ENCODE measurements at places on chromosomes 12 and 14. TPM values are rescaled to one million over a fixed set of nuclear protein-coding genes. Genes with fewer than 3 reads are reported as not detected.

Gene GALNT8
- 0.46 TPM for total RNA-seq

Gene MAGOHB
- 12.1 TPM for total RNA-seq

Gene DENND5B
- 0.16 TPM for total RNA-seq

Gene LYZ
- 37.7 TPM for total RNA-seq

Gene OR10G3
- not detected for total RNA-seq

Gene SLC6A15
- total RNA-seq = not detected

Gene AQP5
- total RNA-seq = not detected

- H3K4me3 ChIP-seq = no peak overlapping the region
- no peaks in the 10 kb centered on the region for H3K36me3 ChIP-seq
- H3K4me1 ChIP-seq = no peaks in the 10 kb centered on the region
- no peaks in the 10 kb centered on the region for H3K27me3 ChIP-seq
Measured at GRCh38 chr14:90511252-90511651, 114.4 kb downstream of the CALM1 start.

GRCh38 chr12:129870796-129871195 lies 33.0 kb downstream of the TMEM132D start:
- H3K4me1 ChIP-seq = no peaks in the 10 kb centered on the region
- no peak for DNase-seq
- H3K4me3 ChIP-seq = no peak overlapping the region
- no peaks in the 10 kb centered on the region for H3K27me3 ChIP-seq
- H3K36me3 ChIP-seq = no peaks in the 10 kb centered on the region

GRCh38 chr12:106288494-106289195 lies 13.9 kb upstream of the TCP11L2 start:
- no peak for DNase-seq
- no peaks in the 10 kb centered on the region for H3K36me3 ChIP-seq
- no peaks in the 10 kb centered on the region for H3K27me3 ChIP-seq
- H3K27ac ChIP-seq = no peak overlapping the region
- no peak overlapping the region for H3K4me3 ChIP-seq
- H3K4me1 ChIP-seq = no peaks in the 10 kb centered on the region

GRCh38 chr12:31651893-31652521 lies 7.5 kb upstream of the ETFBKMT start:
- no peak overlapping the region for H3K4me3 ChIP-seq
- H3K27ac ChIP-seq = no peak overlapping the region
- H3K36me3 ChIP-seq = no peaks in the 10 kb centered on the region
- DNase-seq = no peak
- peaks cover 7% of the 10 kb centered on the region for H3K4me1 ChIP-seq

GRCh38 chr12:56565510-56566101 lies 44.0 kb downstream of the RBMS2 start:
- no peaks in the 10 kb centered on the region for H3K27me3 ChIP-seq
- H3K4me3 ChIP-seq = peak overlapping the region; percentile 38
- H3K36me3 ChIP-seq = no peaks in the 10 kb centered on the region
- H3K27ac ChIP-seq = peak overlapping the region; percentile 33

DNA sequence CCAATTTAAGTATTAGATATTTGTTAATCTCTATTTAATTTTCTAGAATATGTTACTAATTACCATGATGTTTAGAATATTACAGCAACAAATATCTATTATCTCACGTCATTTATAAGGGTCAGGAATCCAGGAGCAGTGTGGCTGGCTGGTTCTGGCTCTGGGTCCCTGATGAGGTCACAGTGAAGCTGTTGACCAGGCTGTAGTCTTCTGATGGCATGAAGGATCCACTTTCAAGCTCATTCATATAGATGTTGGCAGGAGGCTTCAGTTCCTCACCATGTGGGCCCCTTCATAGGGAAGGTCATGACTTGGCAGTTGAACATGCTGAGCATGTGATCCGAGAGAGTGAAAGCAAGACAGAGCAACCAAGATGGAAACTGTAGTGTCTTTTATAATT lies 375.6 kb downstream of the ATP23 start:
- no peak for DNase-seq
- H3K36me3 ChIP-seq = no peaks in the 10 kb centered on the region
- no peak overlapping the region for H3K4me3 ChIP-seq
- H3K4me1 ChIP-seq = no peaks in the 10 kb centered on the region

DNA sequence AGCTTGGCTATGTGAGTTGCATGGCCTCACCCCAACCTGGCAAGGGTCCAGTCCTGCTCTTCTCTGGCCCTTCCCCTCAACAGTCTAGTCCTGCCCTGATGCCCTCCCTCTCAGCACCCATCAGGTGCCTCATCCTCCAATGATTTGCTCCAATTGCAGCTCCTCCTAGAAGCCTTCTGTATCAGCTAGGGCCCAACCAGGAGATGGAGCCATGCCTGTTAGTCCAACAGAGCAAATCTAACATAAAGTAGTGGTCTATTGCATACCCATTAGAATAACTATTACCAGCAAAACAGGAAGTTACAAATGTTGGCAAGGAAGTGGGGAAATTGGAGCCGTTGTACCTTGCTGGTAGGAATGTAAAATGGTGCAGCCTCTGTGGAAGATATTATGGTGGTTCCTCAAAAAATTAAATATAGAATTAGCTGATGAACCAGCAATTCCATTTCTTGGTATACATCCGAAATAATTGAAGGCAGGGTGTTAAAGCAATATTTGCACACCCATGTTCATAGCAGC lies 163.5 kb downstream of the VRK1 start:
- H3K36me3 ChIP-seq = no peaks in the 10 kb centered on the region
- DNase-seq = no peak
- peaks cover 39% of the 10 kb centered on the region for H3K4me1 ChIP-seq
- H3K27ac ChIP-seq = no peak overlapping the region

DNA sequence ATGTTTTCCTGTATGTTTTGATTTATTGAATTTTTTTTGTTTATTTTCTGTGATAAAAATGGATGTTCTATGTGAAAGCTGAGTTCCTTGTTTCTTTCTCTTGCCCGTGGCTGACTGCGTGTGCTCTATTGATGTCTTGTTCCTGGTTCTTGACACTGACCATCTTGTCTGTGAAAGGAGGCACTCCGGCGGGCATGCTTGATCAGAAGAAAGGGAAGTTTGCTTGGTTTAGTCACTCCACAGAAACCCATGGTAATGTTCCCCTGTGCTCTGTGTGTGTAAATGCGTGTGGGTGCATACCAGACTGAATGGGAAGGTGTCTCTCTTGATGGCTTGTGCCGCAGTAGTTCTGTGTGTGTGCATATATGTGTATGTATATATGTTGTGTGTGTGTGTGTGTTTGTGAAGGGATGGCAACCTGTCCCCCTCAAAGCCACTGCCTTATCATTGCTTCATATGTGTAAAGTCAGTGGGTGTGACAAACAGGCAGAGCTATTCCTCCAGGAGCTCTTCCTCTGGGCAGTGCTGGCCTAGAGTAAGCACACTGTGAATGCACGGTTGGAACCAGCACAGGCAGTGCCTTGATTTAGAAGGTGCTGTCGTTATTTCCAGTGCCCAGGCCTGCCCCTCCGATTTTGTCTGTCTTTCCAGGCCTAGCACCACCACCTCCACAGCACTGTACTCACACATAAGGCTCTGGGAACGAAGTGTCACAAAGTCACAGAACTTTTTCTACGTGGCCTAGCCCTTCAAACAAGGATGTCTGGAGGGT lies 247.3 kb upstream of the FKBP4 start:
- no peak overlapping the region for H3K4me3 ChIP-seq
- no peaks in the 10 kb centered on the region for H3K27me3 ChIP-seq
- H3K36me3 ChIP-seq = no peaks in the 10 kb centered on the region
- no peaks in the 10 kb centered on the region for H3K4me1 ChIP-seq

GRCh38 chr12:66144791-66145754 lies 14.5 kb upstream of the LLPH start:
- no peaks in the 10 kb centered on the region for H3K27me3 ChIP-seq
- peaks cover 11% of the 10 kb centered on the region for H3K36me3 ChIP-seq
- no peak overlapping the region for H3K27ac ChIP-seq
- no peak overlapping the region for H3K4me3 ChIP-seq
- H3K4me1 ChIP-seq = no peaks in the 10 kb centered on the region
- no peak for DNase-seq

DNA sequence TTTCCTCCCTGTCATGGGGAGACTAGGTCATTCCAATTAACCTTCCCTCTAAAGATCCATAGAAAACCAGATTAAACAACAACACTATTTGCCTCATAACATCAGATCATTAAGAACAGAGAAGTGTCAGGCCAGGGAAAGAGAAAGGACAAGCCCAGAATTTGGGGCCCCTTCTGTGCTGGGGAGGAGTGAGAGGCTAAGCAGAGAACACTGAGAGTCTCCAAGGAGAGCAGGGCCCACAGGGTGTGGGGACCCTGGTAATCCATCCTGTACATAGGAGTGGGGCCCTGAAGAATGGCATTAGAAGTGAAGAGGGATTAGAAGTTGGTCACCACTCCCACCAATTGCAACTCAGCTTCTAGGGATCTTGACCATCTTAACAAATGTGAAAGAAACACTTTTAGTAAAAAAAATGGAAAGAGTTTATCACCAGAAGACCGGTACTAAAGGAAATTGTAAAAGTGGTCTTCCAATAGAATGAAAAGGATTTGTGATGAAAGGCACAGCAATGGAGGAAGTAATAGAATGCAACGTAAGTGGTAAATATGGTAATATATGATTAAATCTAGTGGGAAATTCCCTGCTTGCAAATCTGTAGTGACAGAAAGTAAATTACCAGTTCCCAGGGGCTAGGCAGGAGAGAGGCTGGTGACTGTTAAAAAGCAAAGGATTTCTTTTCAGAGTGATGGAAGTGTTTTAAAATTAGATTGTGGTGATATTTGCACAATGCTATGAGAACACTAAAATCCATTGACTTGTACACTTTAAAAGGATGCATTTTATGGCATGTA lies 14.0 kb upstream of the TMTC1 start:
- DNase-seq = no peak
- no peaks in the 10 kb centered on the region for H3K27me3 ChIP-seq
- H3K4me1 ChIP-seq = no peaks in the 10 kb centered on the region

DNA sequence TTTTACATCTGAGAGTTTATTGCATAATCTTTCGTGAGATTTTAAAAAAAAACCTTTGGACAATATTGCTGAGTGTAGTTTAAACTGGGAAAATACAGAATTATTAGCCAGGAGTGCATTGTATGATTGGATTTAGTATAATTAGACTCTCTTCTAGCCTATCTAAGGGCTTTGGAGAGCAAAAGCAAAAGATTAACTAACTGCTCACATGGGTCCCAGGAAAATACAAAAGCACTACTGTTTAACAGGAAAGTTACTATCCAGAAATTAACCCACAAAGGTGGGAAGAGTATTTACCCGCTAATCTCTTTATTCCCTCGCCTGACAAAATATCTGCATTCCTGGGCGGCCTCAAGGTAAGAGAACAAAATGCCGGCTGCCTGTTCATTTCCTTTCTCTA lies 309.5 kb downstream of the ATXN7L3B start:
- H3K36me3 ChIP-seq = no peaks in the 10 kb centered on the region
- H3K4me1 ChIP-seq = no peaks in the 10 kb centered on the region
- H3K27me3 ChIP-seq = no peaks in the 10 kb centered on the region
- no peak overlapping the region for H3K27ac ChIP-seq
- DNase-seq = no peak

- H3K36me3 ChIP-seq = no peaks in the 10 kb centered on the region
- H3K4me3 ChIP-seq = no peak overlapping the region
- no peaks in the 10 kb centered on the region for H3K27me3 ChIP-seq
Measured at GRCh38 chr14:73627151-73627558, 14.8 kb downstream of the ACOT6 start.

DNA sequence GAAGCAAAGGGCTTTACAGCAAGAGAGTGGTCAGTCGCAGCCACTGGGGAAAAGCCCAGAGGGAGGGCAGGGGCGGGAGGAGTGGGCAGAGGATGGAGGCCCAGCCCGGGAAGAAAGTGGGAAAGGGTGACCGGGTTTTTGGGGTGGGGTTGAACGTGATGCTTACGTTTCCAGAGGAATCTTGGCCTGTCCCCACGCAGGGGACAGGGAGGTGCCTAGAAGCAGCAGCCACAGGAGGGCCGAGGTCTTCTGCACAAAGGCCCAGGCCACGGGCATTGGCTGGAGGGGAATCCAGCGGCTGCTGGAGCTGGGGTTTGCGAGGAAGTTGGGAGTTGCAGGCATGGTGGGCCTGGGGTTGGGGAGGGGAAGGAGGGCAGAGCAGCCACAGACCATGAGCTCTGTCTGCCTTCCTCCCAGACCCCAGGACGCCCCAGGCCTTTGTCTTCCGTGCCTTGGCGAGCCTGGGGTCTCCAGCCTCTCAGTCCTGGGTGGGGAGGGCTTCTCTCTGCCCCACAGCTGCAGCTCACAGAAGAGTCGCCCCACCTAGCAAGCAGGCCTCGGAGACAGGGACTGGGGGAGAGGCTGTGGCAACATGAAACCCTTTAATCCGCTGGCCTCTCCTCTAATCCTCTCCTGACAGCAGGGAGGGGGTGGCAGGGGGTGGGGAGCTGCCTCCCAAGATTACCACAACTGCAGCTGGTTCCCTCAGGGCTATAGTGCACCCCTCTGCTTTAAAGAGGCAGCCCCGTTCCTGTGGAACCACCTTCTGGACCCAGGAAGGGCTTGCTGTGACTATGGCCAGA lies at the start of gene CACNA2D4:
TSS of gene CACNA2D4 (minus strand) at position 572 of the 803 bp plus-strand sequence. CDS start at position 393, 179 bp downstream.
- no peak within 1 kb of the TSS for H3K27ac ChIP-seq
- H3K36me3 ChIP-seq = no peaks in the 10 kb centered on the region
- H3K4me3 ChIP-seq = no peak within 1 kb of the TSS
- no peaks in the 10 kb centered on the region for H3K27me3 ChIP-seq
- H3K4me1 ChIP-seq = peaks cover 11% of the 10 kb centered on the region

GRCh38 chr12:81245907-81246570 lies 168.2 kb downstream of the ACSS3 start:
- no peak for DNase-seq
- no peaks in the 10 kb centered on the region for H3K27me3 ChIP-seq
- no peaks in the 10 kb centered on the region for H3K4me1 ChIP-seq
- no peak overlapping the region for H3K4me3 ChIP-seq
- no peak overlapping the region for H3K27ac ChIP-seq

DNA sequence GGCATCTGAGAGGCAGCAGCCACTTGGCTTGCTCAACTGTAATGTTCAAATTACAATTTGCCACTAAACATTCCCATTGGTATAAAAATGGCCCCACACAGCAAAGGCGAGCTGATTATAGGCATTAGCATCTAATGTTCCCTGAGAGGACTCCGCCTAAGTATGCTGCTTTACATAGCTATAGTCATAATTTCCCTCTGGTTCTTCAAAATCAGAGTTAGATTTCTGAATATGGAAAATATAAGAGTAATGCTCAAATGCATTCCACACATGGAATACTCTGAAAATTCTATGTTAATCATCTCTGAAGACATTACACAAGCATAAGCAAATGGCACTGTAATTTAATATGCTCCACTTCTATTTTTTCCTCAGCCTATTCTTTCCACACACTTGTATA lies 83.7 kb upstream of the BTG1 start:
- no peak overlapping the region for H3K27ac ChIP-seq
- H3K4me3 ChIP-seq = no peak overlapping the region
- H3K27me3 ChIP-seq = no peaks in the 10 kb centered on the region
- H3K4me1 ChIP-seq = peaks cover 13% of the 10 kb centered on the region
- no peak for DNase-seq
- no peaks in the 10 kb centered on the region for H3K36me3 ChIP-seq
